ENCODE measurements at places on chromosomes 11 and 22.

DNA sequence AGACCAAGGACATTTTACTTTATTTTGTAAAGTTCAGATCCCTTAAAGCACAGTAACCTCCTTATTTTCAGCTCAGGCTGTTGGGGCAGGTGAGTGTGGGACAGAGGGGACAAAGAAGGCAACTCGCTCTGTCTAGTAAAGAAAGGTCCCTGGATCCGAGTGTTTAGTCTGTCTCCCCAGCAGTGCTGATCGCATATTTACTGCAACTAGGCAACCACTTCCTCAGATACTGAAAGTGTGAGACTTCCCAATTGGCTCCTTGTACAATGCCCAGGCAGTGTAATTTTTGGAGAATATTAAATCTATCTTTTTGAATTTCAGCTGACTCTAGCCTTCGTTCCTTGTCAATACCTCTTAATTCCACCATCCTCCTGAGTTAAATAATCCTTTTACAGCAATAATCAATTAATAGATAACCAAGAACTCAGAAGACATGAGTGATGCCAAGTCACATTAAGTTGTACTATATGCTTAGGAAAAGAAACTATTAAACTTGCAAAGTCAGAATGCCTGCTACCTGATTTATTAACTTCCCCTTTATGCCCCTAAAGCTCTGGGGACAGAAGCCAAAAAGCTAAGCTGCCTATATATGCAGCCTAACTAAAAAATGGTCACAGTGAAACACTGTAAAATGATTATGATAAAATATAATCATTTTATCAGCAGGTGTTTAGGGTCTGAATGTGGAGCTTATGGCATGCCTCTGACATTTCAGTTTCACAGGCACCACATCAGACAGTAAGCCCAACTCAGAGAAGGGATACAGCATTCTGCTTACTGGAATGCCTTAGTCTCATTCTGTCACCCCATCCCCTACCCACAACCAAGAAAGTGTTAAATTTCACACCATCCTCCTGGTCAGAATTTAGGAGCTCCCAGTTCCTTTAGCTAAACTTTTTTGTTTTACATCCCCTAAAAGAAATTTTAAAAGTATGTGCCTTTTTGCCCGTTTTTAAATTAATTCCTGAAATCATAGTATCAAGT lies 138.7 kb downstream of the TRIM44 start:
- DNase-seq, result no peak

DNA sequence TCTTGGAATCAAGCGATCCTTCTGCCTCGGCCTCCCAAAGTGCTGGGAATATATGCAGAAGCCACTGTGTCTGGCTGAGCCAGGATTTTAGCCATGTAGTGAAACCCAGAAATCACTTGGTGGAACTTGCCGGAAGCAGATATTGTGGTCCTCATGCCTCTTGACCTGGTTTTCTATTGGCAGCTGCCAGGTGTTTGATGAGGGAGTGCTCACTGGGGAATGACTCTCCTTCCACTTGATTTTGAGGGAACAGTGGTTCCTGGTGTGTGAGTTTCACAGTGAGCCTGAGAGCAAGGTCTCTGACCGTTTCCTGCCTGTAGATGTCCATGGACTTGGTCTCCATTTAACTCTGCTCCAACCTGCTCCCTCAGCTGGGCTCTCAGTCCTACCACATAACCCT lies 34.7 kb upstream of the ELF5 start:
- DNase-seq, result no peak

DNA sequence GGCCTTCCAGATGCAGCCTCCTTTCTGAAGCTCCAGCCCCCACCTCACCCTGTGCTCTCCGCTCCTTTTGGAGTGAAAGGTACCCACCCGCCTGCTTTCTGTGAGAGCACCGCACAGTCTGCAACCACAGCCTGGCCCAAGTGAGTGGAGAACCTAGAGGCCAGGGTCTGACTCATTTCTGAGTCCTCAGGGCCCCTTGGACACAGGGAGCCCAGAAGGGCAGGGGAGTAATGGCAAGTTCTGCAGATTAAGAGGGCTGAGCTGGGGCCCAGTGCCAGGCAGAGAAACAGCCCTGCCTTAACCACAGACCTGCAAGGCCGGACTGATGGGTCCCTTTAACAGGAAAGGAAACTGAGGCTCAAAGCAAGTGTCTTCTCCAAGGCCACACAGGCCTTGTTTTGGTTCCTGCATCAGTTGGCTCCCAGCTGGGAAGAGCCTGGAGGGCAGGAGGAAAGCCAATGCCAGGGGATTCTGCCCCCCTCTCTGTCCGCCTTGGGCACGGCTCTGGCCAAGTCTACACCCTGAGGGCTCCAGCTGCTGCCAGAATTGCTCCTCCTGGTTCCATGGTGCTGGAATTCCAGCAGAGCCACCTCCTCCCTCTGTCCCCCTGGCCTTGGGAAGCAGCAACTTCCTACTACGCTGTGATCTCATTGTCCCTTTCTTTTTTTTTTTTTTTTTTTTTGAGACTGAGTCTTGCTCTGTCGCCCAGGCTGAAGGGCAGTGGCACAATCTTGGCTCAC lies 55.1 kb downstream of the CYTH4 start:
- DNase-seq, result no peak

DNA sequence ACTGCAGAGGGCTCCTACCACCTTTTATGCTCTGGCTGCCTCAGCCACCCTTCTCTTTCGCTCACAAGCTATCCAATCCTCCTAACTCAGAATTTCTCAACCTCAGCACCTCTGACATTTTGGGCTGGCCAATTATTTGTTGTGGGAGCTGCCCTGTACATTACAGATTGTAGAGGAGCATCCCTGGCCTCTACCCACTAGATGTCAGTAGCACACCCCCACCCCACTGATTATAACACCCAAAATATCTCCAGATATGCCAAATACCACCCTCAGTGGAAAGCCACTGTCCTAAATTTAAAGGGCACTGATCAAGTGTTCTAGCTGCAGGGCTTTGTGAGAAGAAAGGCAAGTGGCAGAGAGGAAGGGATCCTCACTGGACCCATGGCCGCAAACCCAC lies 443.1 kb downstream of the SOX6 start:
- DNase-seq, result no peak

GRCh38 chr11:107018219-107018901 lies at the start of gene GUCY1A2:
Gene GUCY1A2 (minus strand): TSS chr11:107018476. CDS start chr11:107018055, 421 bp downstream.
- DNase-seq, result no peak

GRCh38 chr11:10664496-10664895 lies 29.1 kb downstream of the IRAG1 start:
- DNase-seq, result no peak

GRCh38 chr11:114132417-114132816 lies 72.9 kb downstream of the ZBTB16 start:
- no peak for DNase-seq

GRCh38 chr11:86174101-86175046 lies 70.2 kb upstream of the EED start:
- peak; percentile 98 for DNase-seq

- no peak for DNase-seq
These were observed 272.8 kb downstream of the CTTN start for GRCh38 chr11:70671083-70671482.
